Thyroid gland (tissue), 4 donors: ENCODE measurements at places on chromosomes 5 and 9. TPM values are rescaled to one million over a fixed set of nuclear protein-coding genes. Genes with fewer than 3 reads are reported as not detected.

Gene TSSK1B
- total RNA-seq, result not detected

Gene GARNL3
- total RNA-seq, result 14.6 TPM

Gene TAF1L
- total RNA-seq, result 0.13 TPM

Gene BARX1
- 2.1 TPM for total RNA-seq

Gene PCDHGA11
- total RNA-seq, result 8.0 TPM

Gene RPP25L
- 28.2 TPM for total RNA-seq

Gene ENG
- total RNA-seq, result 45.6 TPM

Gene GZMA
- not detected for total RNA-seq

Gene KLHL9
- 31.0 TPM for total RNA-seq

Gene NUP155
- total RNA-seq, result 28.2 TPM

Gene FAM170A
- total RNA-seq, result not detected

Gene DMRTA1
- 4.7 TPM for total RNA-seq

Gene TOR4A
- 10.8 TPM for total RNA-seq

Gene ARL14EPL
- not detected for total RNA-seq

- H3K4me1 ChIP-seq, result no peaks in the 10 kb centered on the region
- no peak overlapping the region for H3K27ac ChIP-seq
- no peaks in the 10 kb centered on the region for H3K27me3 ChIP-seq
- no peak overlapping the region for H3K4me3 ChIP-seq
Observed at GRCh38 chr9:123940721-123941523, 11.0 kb upstream of the DENND1A start.

DNA sequence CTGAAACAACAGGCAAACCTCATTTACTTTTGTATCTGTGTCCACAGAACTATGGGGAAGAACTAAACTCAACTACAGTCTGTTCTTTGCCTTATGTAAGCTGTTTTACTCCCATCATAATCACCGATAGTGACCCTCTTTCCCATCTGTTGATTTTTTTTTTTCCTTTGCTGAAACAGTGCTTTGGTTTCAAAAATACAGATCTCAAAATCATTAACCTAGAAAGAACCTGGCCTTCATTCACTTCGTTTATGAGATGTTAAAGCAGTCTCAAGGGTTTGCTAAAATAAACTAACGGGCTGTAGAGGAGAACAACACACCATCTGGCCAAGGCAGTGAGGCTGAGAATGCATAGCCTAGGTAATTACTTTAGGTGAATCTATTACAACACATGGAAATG lies 706.6 kb upstream of the ZNF608 start:
- H3K27me3 ChIP-seq, result no peaks in the 10 kb centered on the region
- peak; percentile 6 for DNase-seq
- H3K4me3 ChIP-seq, result no peak overlapping the region
- H3K27ac ChIP-seq, result no peak overlapping the region
- H3K4me1 ChIP-seq, result no peaks in the 10 kb centered on the region
- no peaks in the 10 kb centered on the region for H3K36me3 ChIP-seq

DNA sequence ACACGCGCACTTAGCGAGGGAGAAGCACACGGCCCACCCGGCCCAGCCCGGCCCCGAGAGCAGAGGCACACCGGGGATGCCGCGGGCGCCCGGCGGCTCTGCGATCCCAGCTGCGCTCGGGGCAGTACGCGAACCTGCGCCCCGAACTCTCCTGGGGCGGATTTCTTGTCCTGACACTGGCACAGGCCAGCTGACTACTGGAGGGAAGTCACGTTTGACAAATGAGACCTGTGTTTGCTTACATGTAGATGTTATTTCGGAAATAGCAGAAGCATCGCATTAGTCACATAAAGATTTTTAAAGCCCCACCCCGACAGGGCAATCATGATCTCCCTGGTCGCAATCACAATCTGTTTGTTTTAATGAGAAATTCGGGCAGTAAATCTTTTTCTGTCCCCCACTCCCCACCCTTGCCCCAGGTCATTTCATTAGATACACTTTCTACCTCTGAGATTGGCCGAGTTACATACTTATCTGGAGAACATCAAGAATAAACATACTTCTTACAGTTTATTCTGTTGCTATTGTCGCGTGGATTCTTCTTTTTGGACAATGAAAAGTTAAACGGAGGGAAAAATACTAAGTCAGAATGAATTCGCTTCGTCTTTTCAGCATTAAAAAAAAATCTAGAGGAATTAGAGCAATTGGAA lies 518.9 kb downstream of the CTNND2 start:
- H3K4me1 ChIP-seq, result peaks cover 8% of the 10 kb centered on the region
- H3K4me3 ChIP-seq, result no peak overlapping the region
- DNase-seq, result no peak
- peaks cover 12% of the 10 kb centered on the region for H3K27me3 ChIP-seq

GRCh38 chr9:38129366-38129765 lies 60.3 kb upstream of the SHB start:
- no peak overlapping the region for H3K27ac ChIP-seq
- peaks cover 16% of the 10 kb centered on the region for H3K4me1 ChIP-seq

GRCh38 chr5:45109062-45109461 lies 300.3 kb downstream of the MRPS30 start:
- H3K4me3 ChIP-seq, result no peak overlapping the region
- no peaks in the 10 kb centered on the region for H3K27me3 ChIP-seq
- no peaks in the 10 kb centered on the region for H3K36me3 ChIP-seq
- no peak for DNase-seq

- no peak overlapping the region for H3K4me3 ChIP-seq
- peak; percentile 51 for DNase-seq
- no peaks in the 10 kb centered on the region for H3K36me3 ChIP-seq
- no peak overlapping the region for H3K27ac ChIP-seq
- H3K27me3 ChIP-seq, result no peaks in the 10 kb centered on the region
Observed at GRCh38 chr5:95812074-95812471, 10.5 kb downstream of the GLRX start.

GRCh38 chr9:76658510-76659231 lies 105.6 kb upstream of the PCA3 start:
- H3K27ac ChIP-seq, result no peak overlapping the region
- DNase-seq, result no peak
- H3K4me1 ChIP-seq, result peaks cover 22% of the 10 kb centered on the region
- no peaks in the 10 kb centered on the region for H3K27me3 ChIP-seq

DNA sequence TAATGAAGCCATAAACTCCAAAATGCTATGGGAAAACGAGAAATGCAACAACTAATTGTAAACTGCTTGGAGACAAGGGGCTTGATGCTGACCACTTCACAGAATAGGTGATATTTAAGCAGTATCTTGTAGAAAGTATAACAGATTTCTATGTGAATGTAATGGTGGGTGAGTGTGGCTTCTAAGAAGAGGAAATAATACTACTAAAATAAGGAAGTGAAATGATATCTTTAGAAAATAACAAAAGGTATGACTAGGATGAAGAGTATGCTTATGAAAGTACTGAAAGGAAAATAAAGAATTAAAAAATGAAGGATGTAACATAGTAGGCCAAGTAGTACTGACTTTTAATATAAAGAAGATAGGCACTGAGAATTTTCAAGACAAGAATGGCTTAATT lies 94.2 kb downstream of the AGTPBP1 start:
- H3K4me3 ChIP-seq, result no peak overlapping the region
- H3K4me1 ChIP-seq, result no peaks in the 10 kb centered on the region
- no peaks in the 10 kb centered on the region for H3K36me3 ChIP-seq
- H3K27ac ChIP-seq, result no peak overlapping the region
- no peaks in the 10 kb centered on the region for H3K27me3 ChIP-seq

DNA sequence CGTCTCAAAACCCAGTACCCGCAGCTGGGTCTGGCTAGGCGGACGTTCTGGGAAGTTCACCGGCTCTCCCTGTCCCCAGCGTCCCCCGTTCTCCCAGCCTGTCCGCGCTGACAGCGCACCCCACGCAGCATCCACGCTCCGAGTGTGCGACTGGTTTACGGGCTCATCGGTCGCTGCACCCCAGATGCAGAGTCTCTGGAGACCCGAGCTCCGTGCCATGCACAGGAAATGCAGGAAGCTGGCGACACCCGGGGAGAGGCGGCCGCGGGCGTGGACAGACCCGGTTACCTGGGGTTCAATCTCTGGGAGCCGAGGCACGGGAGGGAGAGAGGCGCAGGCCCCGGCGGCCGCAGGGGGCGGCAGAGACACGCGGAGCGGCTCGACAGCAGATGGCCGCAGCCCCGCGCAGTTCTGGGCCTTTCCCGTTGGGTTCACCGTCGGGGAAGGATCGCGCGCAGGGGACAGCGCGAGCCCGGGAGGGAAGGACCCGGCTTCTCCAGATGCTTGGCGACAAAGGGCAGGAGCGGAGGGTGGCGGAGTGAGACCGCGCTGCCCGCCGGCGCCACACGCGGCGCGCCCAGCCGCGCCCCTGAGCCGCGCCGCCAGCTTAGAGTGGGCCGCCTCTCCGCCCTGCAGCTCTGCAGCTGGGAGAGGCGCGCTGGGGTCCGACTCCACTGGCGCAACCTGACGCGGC lies 558 bp downstream of the SHROOM1 start:
- DNase-seq, result peak; percentile 72
- H3K4me1 ChIP-seq, result peaks cover 16% of the 10 kb centered on the region
- H3K27me3 ChIP-seq, result no peaks in the 10 kb centered on the region
- peak overlapping the region; percentile 84 for H3K4me3 ChIP-seq

DNA sequence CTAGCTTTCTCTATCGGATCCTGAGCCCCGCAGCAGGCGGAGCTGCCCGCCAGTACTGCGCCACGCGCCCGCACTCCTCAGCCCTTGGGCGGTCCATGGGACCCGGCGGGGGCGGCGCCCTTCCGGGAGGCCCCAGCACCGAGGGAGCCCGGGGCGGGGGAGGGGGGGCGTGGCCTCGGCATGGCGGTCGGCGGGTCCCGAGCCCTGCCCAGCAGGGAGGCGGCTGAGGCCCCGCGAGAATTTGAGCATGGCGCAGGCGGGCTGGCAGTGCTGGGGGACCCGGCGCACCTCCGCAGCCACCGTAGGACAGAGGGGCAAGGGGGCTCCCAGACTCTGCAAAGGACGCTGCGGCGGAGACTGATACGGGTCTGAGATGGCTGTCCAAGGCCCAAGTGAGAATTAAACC lies 6.8 kb downstream of the ZDHHC11B start:
- no peaks in the 10 kb centered on the region for H3K27me3 ChIP-seq
- DNase-seq, result no peak
- H3K4me1 ChIP-seq, result no peaks in the 10 kb centered on the region
- no peak overlapping the region for H3K4me3 ChIP-seq
- H3K27ac ChIP-seq, result no peak overlapping the region

- peak; percentile 37 for DNase-seq
- peaks cover 15% of the 10 kb centered on the region for H3K4me1 ChIP-seq
- no peak overlapping the region for H3K27ac ChIP-seq
- no peaks in the 10 kb centered on the region for H3K27me3 ChIP-seq
Observed at GRCh38 chr5:9059920-9060691, 485.8 kb downstream of the SEMA5A start.

DNA sequence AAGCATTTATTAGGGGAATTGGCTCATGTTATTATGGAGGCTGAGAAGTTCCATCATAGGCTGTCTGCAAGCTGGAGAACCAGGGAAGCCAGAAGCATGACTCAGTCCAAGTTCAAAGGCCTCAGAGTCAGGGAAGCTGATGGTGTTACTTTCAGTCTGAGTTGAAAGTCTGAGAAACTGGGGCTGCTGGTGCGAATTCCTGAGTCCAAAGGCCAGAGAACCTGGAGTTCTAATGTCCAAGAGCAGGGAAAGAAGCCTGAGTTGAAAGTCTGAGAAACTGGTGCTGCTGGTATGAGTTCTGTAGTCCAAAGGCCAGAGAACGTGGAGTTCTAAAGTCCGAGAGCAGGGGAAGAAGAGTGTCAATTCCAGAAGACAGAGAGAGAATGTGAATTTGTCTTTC lies 641.1 kb downstream of the ISL1 start:
- H3K4me3 ChIP-seq, result no peak overlapping the region
- H3K4me1 ChIP-seq, result no peaks in the 10 kb centered on the region
- no peaks in the 10 kb centered on the region for H3K36me3 ChIP-seq
- no peaks in the 10 kb centered on the region for H3K27me3 ChIP-seq
- DNase-seq, result no peak

- no peak for DNase-seq
- H3K4me1 ChIP-seq, result peaks cover 6% of the 10 kb centered on the region
- H3K36me3 ChIP-seq, result peaks cover 47% of the 10 kb centered on the region
- H3K4me3 ChIP-seq, result no peak overlapping the region
Observed at GRCh38 chr9:89340332-89340731, 22.0 kb downstream of the SECISBP2 start.

DNA sequence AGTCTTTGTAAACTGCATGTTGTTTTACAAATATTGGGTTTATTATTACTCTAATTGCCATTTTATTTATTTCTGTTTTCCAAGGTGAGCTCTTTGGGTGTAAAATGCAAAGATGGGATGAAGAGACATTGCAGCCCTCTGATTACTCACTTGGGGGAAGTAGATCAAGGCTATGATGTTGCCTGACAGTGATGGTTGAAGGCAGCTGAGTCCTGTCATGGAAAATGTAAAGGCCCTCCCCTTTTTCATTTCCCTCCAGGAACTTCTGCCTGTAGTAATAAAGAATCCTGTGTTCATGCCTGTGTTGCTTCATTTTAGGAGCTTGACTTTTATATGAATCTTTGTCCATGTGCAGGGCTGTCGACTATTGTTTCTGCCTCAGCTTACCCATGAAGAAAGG lies 605.4 kb upstream of the CLINT1 start:
- no peak overlapping the region for H3K4me3 ChIP-seq
- no peaks in the 10 kb centered on the region for H3K36me3 ChIP-seq
- H3K27ac ChIP-seq, result no peak overlapping the region

DNA sequence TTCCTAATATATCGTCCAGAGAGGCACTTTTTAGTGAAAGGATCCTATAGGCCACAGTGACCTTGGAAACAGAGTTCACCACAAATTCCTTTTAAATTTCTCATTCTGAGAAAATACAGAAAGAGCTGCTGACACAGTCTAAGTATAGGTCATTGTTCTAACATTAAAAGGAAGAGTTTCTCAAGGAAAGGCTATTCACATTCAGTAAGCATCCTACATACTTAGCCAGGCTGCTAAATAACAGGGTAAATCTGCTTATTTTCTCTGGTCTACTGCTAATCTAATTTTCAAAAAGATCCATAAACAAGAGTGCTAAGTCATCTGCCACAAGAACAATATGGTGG lies 313.7 kb downstream of the PDE4D start:
- no peaks in the 10 kb centered on the region for H3K4me1 ChIP-seq
- H3K36me3 ChIP-seq, result no peaks in the 10 kb centered on the region
- no peak for DNase-seq

GRCh38 chr5:55432549-55432948 lies 102.2 kb downstream of the PLPP1 start:
- no peak overlapping the region for H3K4me3 ChIP-seq
- no peaks in the 10 kb centered on the region for H3K27me3 ChIP-seq
- H3K36me3 ChIP-seq, result peaks cover 9% of the 10 kb centered on the region
- no peak overlapping the region for H3K27ac ChIP-seq
- no peak for DNase-seq

DNA sequence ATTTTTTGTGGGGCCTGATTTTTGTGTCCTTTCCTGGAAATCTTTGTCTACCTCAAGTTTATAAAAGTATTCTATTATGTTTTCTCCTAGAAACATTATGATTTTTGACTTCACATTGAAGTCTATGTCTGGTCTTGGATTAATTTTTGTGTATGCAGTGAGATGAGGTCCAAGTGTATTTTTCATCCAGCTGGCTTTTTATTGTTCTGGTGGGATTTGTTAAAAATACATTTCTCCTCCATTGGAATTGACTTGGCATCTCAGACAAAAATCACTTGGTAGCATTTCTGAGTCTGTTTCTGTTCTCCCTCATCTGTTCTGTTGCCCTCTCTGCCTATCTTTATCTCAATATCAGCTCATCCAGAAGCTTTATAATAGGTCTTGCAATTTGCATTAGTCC lies 109.0 kb downstream of the IRX1 start:
- H3K27me3 ChIP-seq, result no peaks in the 10 kb centered on the region
- DNase-seq, result no peak
- H3K4me3 ChIP-seq, result no peak overlapping the region
- H3K36me3 ChIP-seq, result no peaks in the 10 kb centered on the region
- H3K27ac ChIP-seq, result no peak overlapping the region
